ENCODE measurements at places on chromosomes 16 and 17.

DNA sequence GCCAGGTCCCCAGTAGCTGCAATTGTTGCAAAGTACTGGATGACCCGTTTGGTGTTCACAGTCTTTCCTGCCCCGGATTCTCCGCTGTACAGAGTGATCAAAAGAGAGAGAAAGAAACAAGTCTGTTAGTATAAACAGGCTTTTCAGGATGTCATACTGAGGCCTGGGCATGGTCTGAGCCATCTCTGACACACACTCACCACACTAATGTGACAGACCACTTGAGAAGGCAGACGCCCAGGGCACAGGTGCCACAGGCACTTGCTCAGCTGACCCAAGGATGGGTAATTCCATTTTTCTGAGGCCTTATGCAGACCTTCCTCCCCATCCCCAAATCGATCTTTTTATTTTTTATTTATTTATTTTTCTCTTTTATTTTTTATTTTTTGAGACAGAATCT lies 7.5 kb downstream of the MYH3 start:
- DNase-seq, result no peak

GRCh38 chr17:61325382-61326073 lies 74.1 kb upstream of the TBX2 start:
- DNase-seq, result no peak

DNA sequence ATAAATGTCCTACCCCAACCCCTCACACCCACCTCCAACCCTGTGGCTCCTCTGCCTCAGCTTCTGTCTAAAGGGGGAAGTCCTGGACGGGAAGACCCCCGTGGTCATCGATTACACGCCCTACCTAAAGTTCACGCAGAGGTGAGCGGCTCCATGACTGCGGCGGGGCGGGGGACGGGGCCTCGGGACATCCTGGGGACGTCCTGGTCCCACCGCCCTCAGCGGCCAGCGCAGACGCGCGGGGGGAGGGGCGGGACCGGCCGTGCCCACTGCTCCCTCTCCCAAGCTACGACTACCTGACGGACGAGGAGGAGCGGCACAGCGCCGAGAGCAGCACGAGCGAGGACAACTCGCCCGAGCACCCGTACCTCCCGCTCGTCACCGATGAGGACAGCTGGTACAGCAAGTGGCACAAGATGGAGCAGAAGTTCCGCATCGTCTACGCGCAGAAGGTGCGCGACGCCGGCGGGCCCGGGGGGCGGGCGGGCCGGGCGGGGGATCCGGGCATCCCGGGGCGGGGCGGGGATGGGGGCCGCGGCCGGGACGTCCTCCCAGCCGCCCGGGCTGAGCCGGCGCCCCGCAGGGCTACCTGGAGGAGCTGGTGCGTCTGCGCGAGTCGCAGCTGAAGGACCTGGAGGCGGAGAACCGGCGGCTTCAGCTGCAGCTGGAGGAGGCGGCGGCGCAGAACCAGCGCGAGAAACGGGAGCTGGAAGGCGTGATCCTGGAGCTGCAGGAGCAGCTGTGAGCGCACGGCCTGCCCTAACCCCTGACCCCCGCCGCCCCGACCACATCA lies 6.7 kb downstream of the RUNDC3A start:
- DNase-seq, result peak; percentile 32

GRCh38 chr17:5511401-5512225 lies 25.2 kb downstream of the MIS12 start:
- no peak for DNase-seq

- no peak for DNase-seq
These were observed 11.2 kb downstream of the CASC3 start for GRCh38 chr17:40151414-40151963.

GRCh38 chr16:78996790-78997189 lies 603.7 kb downstream of the MAF start:
- DNase-seq, result no peak

DNA sequence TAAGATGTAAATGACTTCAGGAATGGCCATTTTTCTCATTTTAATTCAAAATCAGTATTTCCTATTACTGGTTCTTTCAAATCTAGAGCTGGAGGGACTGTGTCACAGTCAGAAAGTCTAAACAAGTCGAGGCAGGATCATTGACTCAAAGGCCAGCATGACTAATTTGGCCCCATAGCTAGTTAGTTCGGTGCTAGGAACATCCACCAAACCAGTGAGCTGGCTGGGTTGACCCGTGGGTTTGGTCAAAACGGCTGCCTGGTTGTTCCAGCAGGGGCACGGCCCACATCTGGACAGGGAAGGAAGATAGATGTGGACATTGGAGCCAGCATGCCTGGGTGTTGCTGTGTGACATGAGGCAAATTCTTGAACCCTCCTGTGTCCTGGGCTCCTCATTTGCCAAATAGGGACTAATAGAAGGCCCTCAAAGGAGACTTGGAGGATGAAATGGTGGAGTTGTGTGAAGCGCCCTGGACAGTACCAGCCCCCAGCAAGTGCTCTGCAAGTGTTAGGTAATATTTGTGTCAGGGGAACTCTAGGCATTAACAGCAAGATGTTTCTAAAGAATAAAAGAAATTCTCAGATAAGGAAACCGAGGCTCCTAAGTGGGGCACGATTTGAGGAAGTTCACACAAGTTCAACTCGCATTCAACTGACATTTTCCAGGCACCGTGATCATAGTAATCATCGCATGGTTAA lies 46.2 kb downstream of the MEOX1 start:
- DNase-seq, result peak; percentile 14

GRCh38 chr16:68310437-68310773 lies 341 bp downstream of the SLC7A6OS start:
- no peak for DNase-seq

- DNase-seq, result no peak
These were observed 22.0 kb upstream of the IL4R start for GRCh38 chr16:27291722-27292240.

DNA sequence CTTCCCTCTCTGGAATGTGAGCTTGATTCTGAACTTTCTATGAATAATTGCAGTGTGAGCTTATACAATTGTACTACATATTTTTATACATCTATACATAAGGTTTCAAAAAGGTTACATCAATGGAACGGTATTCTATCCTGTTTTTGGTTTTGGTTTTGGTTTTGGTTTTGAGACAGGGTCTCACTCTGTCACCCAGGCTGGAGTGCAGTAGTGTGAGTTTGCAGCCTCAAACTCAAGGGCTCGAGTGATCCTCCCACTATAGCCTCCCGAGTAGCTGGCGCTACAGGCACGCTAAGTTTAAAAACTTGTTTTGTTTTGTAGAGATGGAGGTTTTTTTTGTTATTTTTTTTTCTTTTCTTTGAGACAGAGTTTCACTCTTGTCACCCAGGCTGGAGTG lies 1.1 kb downstream of the CTRB1 start:
- no peak for DNase-seq

GRCh38 chr17:63178530-63178929 lies 212.5 kb downstream of the TANC2 start:
- peak; percentile 32 for DNase-seq

DNA sequence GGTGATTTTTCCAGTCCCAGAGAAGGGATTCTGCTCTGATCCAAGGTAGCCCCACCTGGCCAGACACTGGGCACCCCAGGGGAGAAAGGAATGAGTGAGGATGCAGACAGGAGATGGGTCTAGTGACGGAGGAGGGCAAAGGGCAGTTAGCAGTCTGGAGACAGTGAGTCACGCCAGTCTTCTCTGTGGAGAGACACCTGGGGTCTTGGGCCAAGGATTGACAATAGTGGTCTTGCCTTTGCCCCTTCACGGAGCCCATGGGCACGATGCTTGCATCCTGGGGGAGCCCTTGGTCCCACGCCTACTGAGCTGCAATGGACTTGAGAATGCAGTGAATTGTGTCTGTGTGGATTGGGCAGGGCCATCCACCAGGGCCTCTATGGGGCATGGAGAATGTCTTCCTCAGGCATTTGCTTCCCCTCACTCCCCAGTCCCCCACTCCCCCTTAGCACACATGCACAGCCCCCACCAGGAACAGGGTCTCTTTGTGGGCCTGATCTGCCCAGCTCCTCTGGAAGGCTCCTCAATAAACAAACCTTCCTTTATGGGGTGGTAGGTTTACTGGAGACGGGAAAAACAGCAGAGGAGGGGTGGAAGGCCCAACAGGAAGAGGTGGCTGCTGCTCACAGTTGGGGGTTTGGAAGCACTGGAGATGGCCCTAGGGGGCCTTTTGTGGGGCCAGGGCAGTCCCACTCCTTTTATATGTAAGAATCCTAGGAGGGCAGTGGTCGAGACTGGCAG lies 1.4 kb downstream of the CHAD start:
- no peak for DNase-seq

GRCh38 chr17:61139219-61139618 lies 260.4 kb upstream of the TBX2 start:
- peak; percentile 62 for DNase-seq

- no peak for DNase-seq
These were observed 1.7 kb upstream of the TMEM256 start for GRCh38 chr17:7405350-7406234.

GRCh38 chr17:55314784-55315491 lies 50.2 kb downstream of the HLF start:
- DNase-seq, result no peak

DNA sequence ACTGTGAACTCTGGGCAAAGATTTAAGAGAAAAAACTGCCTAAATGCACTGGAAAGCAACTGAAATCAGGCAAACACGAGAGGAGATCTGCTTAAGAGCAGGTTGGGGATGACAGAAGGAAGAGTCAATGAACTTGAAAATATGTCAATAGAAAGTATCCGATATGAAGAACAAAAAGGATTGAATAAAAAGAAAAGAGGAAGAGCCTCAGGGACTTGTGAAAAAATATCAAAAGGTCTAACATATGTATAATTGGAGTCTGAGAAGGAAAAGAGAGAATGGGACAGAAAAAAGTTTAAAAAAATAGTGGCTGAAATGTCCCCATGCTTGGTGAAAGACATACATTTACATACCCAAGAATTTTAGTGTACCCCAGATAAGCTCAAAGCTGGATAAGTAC lies 195.5 kb downstream of the COPRS start:
- DNase-seq, result peak; percentile 41

DNA sequence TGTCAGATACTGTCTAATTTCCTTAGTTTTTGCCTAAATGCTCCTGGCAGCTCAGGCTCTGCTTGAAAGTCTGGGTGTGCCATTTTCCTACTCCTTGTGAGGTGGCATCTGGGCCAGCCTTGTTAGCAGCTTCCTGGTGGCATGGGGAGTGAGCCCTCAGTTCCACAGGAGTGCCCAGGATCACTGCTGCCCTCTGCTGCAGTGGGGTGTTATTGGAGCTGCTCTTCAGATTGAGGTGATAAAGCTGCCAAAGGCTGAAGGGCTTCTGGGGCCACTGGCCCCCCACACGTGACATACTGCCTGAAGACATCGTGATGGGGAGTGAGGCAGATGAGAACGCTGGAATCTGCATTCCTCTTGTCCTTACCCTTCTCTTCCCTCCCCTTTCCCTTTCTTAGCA lies 27.4 kb downstream of the CEP95 start:
- no peak for DNase-seq

- no peak for DNase-seq
These were observed 103.4 kb downstream of the SNX11 start for GRCh38 chr17:48211011-48211410.

DNA sequence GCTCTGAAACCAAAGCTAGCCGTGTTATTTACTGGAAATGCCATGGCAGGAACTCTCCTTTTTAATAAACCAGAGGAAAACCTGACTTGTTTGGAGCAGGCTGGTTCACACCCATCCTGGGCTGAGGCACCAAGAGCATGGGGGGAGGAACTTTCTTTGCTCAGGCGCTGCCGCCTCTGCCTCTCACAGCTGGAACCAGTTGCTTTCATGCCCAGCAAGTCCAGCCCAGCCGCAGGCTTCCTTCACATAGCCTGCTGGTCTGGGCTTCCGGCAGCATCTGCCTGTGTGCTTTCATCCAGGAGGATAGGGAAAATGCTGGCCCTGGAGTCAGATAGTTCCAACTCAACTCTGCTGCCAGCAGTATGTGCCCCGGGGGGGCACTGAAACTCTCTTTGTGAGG lies 88.1 kb upstream of the ASIC2 start:
- DNase-seq, result peak; percentile 1

DNA sequence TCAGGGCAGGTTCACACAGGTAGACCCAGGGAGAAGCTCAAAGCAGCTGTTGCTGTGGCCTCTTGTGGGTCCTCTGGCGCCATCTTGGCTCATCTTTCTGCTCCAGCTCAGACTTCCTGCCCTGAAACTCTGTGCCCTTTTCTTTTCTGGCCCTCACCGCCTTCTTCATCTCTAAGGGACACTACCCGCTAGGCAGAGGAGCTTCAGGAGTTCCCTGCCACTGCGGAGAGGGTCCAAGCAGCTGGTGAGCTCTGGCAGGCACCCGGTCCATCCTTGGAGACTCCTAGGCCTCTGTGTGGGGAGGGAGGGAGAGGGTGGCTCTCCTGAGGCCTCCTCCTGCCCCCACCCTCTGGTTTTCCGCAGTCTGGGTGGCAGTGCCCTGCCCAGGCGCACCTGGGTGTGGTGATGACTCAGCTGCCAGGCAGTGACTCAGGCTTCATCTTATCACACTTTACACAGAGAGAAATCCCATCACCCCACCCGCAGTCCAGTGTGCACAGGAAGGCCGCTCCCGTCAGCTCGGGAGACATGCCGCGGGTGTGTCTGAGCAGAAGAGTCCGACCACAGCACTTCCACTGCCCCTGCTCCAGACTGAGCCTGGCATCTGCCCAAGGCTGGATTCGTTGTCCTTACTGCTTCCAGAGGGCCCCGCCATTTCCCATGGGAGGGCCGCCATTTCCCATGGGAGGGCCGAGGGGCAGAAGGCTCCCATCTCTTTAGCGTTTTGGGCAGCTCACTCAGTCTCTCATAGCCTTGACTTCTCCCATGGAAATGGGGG lies 7.3 kb downstream of the NT5C start:
- DNase-seq, result peak; percentile 61

DNA sequence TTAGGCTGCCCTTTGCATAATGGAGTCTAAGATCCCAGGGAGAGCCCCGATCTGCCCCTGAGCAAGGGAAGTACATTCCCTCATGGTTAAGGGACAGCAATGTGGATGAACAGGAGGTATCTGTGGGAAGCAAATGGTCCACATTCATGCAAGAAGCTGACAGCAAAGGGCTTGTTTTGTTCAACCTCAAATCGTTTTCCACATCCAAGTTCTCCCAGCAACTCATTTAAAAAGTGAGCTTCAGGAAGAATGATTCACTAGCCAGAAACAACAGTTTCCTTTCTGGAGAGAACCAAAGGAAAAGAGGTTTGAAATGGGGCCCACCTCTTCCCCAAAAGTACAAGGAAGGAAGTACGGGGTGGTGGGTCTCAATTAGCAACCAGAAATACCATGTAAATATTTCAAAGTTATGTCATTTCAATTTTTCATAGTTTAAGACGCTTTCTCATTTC lies 9.4 kb downstream of the HSPB9 start:
- peak; percentile 39 for DNase-seq

- DNase-seq, result no peak
These were observed 19.5 kb downstream of the MPHOSPH6 start for GRCh38 chr16:82150549-82150948.

DNA sequence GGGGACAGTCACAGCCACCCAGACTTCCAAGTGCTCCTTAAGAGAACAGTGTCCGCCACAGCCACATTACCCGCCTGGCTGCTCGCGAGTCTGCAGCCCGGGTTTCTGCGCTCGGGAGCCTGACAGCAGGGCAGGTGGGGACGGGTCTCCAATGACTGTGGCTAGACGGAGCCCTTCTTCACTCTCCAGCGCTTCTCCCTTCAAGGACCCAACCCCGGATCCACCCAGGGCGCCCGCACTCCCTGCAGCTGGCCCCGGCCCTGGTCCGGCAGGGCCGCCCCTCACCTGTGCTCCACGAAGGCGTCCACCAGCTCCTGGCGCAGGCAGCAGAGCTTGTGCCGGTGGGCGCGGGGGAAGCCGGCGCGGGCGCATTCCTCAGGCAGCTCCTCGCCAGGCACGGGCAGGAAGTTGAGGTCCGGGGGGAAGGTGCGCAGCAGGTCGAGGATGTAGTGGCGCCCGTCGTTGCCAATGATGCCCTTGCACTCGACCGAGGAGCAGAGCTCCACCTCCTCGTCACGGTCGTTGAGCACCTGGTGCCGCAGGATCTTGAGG lies 13.9 kb downstream of the CLUH start:
- no peak for DNase-seq

Measured in cardiac fibroblast (primary cell).